Stimulated activated CD4-positive, alpha-beta T cell treated with anti-CD3 and anti-CD28 coated beads, TNF-alpha, amount 100 ng/mL, for 4 hours (primary cell): ENCODE measurements at places on chromosomes 13 and 19.

- no peak for DNase-seq
These were observed 17.7 kb upstream of the POU4F1 start for GRCh38 chr13:78620936-78621470.

DNA sequence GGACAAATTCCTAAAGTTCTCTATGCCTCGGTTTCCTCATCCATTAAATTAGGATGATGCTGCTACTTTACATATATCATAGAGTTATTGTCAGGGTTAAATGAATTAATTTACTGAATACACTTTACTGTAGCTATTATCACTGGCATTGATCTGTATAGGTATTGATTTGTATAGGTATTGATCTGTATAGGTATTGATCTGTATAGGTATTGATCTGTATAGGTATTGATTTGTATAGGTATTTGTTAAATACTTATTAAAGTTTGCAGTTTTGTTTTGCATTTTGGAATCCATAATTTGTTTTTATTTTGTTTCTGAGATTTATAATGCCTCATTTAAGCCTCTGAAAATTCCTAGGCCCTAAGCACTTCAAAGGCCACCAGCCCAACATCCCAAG lies 2.4 kb upstream of the PPP2R1A start:
- no peak for DNase-seq

DNA sequence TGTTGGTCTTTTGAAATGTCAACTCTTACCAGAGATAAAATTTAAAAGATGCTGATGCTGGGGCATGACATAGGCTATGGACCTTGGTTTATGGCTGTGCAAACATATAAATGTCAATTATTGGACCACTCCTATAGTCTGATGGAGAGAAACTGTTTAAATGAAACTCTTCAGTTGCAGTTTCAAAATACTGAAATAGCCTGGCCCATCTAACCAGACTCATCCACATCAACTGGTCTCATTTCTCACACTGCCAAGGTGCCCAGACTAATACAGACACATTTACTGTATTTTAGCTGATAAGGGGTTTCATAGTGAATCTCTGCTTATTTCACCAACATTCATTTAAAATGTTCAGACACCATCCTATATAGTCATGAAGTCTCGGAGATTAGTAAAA lies 19.9 kb downstream of the SERPINE3 start:
- DNase-seq: no peak

DNA sequence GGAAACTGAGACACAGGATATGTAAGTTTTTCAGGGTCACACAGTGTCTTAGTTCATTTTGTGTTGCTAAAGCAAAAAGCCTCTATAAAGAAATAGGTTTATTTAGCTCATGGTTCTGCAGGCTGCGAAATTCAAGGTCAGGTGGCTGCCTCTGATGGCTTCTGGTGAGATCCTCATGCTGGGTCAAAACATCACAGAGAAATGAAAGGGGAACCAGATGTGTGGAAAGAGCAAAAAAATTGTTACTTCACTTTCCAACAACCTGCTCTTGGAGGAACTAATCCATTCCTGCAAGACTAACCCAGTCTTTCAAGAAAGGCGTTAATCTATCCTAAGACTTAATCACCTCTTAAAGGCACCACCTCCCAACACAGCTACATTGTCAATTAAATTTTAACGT lies 64.2 kb upstream of the UBL3 start:
- no peak for DNase-seq

DNA sequence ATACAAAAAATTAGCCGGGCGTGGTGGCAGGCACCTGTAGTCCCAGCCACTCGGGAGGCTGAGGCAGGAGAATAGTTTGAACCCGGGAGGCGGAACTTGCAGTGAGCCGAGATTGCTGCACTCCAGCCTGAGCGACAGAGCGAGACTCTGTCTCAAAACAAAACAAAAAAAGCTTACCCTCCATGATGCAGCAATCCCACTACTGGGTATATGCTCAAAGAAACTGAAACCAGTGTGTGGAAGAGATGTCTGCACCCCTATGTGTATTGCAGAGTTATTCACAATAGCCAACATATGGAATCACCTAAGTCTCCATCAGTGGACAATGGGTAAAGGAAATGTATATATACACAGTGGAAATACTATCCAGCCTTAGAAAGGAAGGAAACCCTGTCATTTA lies 19.6 kb upstream of the TTYH1 start:
- DNase-seq: no peak

GRCh38 chr13:60164234-60164889 lies 634 bp upstream of the DIAPH3 start:
- no peak for DNase-seq

GRCh38 chr19:38714354-38714778 lies 29.9 kb downstream of the CAPN12 start:
- no peak for DNase-seq

GRCh38 chr13:42574011-42574410 lies at the start of gene TNFSF11:
TSS of gene TNFSF11 (plus strand) at chr13:42574152. CDS start at chr13:42574304, 152 bp downstream.
- no peak for DNase-seq

GRCh38 chr13:111853721-111854120 lies 213.2 kb upstream of the SOX1 start:
- DNase-seq: no peak

- no peak for DNase-seq
These were observed 802.7 kb downstream of the PCDH9 start for GRCh38 chr13:66427458-66427861.

- no peak for DNase-seq
These were observed 96.3 kb downstream of the VWA8 start for GRCh38 chr13:41864658-41865057.

DNA sequence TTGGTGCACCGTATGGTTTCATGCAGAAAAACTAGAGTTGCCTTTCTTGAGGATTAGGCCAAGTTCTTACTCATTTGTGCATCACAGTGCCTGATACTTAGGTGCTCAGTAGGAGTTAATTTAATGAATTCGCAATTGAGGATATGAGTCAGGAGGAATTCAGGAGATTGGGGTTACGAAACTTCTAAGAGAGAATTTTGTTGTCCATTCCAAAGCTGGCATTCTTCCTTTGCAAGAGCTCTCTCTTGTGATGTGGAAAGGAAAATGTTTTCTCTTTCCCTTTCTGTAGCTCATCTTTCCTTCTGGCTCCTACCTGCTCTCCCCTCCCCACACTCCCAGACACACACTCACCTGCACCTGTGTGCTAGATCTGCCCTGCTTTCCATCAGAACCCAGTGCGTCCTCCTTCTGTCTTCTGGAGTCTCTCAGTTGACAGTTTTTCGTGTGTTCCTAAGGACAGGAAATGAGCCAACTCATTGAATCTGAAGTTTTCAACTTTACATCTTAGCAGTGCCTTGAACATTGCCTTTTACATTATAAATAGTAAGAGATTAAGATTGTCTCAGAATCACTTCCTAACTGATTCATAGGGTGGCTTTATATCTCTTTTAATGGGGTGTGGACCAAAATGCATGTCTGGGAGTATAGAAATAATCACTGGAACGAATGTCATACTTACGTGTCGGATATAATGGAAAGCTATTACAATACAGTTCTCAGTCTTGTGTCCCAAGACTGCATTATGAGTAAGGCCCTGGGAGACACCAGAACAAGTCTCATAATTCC lies 19.7 kb upstream of the ERCC5 start:
- no peak for DNase-seq

- DNase-seq: no peak
These were observed 257.2 kb downstream of the FOXO1 start for GRCh38 chr13:40409278-40409677.

- DNase-seq: no peak
These were observed 12.7 kb upstream of the ZNF724 start for GRCh38 chr19:23262920-23263319.

GRCh38 chr13:106118050-106118449 lies 417.4 kb downstream of the EFNB2 start:
- DNase-seq: no peak

DNA sequence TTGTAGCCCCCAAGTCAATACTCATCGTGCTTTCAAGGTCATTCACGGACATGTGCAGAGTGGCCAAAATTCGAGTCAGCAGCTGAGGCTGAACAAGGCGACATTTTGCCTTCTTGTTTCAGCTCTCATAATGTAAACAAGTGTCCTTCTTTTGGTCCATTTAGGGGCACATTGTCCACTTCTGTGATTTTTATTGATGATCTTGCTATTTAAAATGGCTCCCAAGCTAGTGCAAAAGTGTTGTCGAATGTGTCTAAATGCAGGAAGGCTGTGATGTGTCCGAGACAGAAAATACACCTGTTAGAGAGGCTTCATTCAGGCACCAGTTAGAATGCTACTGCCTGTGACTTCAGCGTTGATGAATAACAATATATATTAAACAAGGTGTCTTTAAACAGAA lies 405.9 kb downstream of the IRS2 start:
- no peak for DNase-seq

DNA sequence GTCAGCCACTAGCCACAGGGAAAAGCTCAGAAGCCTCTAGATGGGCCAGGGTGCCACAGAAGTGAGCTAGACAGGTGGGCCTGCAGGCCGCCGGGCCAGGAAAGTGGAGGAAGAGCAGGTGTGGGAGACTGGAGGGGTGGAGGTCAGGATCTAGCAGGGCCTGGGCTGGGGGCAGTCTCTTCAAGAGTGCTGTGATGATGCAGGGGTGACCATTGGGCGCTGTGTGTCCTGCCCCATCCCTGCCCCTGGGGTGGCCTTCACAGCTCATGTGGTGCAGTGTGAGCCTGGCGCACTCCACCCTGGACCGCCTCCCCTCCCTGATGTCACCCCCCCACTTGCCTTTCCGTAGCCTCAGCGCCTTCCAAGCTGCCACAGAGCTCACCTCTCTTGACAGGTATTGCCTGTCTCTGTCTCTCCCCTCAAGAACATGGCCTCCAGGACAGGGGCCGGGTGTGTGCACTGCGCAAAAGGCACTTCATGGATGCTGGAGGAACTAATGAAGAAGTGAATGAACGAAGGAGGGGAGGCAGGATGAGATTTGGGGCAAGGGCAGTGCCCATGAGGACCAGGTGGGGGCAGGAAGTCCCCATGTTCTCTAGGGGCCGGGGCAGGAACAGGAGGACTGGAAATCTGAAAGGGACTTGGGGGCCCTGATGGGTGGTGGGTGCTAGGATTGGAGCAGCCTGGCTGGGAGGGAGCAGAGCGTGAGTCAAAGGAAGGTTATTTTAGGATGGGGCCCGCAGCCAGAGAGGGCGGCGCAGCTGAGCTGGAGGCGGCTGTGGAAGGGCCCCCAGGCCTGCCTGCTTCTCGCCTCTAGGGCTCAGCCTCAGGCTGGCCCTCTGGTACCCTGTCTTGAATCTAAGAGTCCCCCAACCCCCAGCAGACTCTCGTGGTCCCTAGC lies 6.6 kb downstream of the SSBP4 start:
- no peak for DNase-seq

GRCh38 chr13:79727086-79727485 lies 246.1 kb downstream of the NDFIP2 start:
- DNase-seq: no peak

- no peak for DNase-seq
These were observed 34.9 kb upstream of the FLT1 start for GRCh38 chr13:28529836-28530235.

GRCh38 chr19:30665449-30665848 lies 293.3 kb downstream of the ZNF536 start:
- no peak for DNase-seq

DNA sequence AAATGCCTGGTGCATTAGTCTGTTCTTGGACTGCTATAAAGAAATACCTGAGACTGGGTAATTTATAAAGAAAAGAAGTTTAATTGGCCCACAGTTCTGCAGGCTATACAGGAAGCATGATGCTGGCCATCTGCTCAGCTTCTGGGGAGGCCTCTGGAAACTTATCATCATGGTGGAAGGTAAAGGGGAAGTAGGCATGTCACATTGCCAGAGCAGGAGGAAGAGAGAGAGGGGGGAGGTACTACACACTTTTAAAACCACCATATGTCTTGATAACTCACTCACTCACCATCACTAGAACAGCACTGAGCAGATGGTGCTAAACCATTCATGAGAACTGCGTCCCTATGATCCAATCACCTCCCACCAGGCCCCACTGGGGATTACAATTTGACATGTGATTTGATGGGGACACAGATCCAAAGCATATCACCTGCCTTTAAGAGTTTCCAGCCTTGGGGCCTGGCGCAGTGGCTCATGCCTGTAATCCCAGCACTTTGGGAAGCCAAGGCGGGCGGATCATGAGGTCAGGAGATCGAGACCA lies 219.0 kb downstream of the KATNAL1 start:
- DNase-seq: no peak

DNA sequence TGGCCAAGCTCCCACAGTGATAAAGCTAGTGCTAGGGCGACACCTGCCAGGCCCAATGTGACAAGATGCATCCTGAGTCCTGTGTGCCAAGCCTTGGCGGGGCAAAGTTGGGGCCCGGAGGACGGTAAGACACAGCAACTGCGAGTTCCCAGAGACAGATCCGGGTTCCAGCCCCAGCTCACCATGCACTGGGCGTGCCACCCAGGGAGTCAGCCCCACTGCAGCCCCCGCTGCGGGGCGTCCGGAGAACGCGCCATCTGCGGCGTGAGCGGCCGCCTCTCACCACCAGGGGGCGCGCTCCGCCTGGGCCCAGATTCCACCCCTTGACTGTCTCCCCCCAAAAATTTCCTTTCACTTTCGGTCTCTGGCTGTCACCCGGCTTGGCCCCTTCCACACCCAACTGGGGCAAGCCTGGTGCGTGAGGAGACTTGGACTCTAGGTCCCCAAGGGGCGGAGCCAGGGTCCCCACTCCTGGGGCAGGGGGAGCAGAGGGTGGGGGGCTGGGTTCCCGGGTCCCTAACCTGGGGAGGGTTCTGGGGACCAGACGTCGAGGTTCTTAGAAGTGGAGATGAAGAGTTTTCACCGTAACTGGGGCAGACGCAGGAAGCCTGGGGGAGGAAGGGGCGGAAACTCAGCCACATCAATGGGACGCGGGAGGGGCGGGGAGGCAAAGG lies at the start of gene FLT3LG:
Gene FLT3LG, plus strand, starts transcription at position 348 of the 674 bp plus-strand sequence. CDS start 425 bp downstream, outside the sequence.
- peak; percentile 83 for DNase-seq

DNA sequence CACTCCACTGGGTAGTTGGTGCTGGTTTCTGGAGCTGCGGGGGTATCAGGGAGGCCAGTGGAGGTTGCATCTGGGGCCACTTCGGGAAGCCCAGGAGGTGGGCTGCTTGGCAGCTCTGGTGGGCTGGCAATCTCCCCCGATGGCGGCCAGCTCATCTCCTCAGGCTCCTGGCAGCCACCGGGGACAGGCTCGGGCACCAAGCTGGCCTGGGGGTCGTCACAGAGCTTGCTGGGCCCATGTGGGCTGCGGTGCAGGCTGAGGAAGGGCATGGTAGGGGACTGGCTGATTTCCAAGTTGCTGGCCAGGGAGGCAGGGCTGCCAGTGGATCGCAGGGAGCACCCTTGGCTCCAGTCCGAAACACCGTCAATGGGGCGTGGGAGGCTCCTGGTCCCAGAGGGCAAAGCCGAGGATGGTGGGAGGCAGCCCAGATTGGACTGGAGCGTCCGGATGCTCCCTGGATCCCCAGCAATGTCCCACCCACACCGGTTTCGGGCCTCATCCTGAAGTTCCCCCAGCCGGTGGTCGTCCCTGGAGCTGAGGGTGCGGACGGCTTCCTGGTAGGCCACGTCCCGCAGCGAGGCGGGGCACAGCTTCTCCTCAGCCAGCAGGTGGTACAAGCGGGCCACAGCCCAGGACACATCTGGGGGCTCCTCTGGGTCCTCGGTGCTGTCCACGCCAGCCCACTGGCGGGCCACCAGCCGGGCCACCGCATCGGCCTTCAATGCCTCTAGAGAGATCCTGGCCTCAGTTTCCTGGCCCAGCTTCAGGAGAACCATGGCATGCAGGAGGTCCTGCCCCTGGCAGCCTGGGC lies 13.8 kb downstream of the TICAM1 start:
- no peak for DNase-seq

GRCh38 chr13:28384789-28385188 lies 110.1 kb downstream of the FLT1 start:
- DNase-seq: no peak
